ENCODE measurements at places on chromosomes 13 and 19. TPM values are rescaled to one million over a fixed set of nuclear protein-coding genes. Genes with fewer than 3 reads are reported as not detected.

Gene APOC1
- 30.7 TPM for total RNA-seq

Gene CDC42EP5
- 0.98 TPM for total RNA-seq

Gene ZNF296
- total RNA-seq: 0.88 TPM

Gene CD22
- total RNA-seq: 11.7 TPM

Gene CGB3
- not detected for total RNA-seq

Gene KIR2DL4
- not detected for total RNA-seq

Gene ZNF468
- total RNA-seq: 15.3 TPM

Gene CFAP97D2
- total RNA-seq: not detected

Gene PTPRS
- 700 TPM for total RNA-seq

Gene SBNO2
- total RNA-seq: 13.4 TPM

Gene KCNRG
- 1.5 TPM for total RNA-seq

Gene SHFL
- total RNA-seq: 8.6 TPM

Gene CGB1
- total RNA-seq: not detected

Gene FUT2
- total RNA-seq: not detected

Gene PIK3R2
- total RNA-seq: 4.7 TPM

Gene ARHGAP33
- 0.33 TPM for total RNA-seq

Gene RANBP3
- total RNA-seq: 63.8 TPM

Gene PLVAP
- total RNA-seq: 96.9 TPM
